ENCODE measurements at places on chromosomes 6 and 20. TPM values are rescaled to one million over a fixed set of nuclear protein-coding genes. Genes with fewer than 3 reads are reported as not detected.

RIPOR3 gene
- 0.69 TPM for total RNA-seq

DNA sequence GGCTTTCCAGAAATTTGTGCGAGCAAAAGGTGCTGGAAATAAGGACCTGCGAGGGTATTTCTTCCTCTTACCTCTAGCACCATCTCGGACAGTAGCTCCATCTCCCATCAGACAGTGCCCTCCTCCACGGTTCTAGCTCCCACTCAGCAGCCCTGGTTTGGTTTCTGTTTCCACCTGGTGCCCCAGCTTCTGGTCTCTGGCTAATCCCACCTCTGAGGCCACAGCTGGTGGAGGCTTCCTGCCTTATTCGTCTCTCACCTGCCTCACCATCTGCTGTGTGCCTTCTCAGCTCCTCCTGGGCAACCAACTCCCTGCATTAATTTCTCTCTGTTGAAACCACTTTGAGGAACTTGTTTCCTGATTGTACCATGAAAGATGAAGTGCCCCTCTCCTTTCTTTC lies 162.4 kb upstream of the CDYL start:
- no peak overlapping the region for H3K27ac ChIP-seq
- no peaks in the 10 kb centered on the region for H3K36me3 ChIP-seq
- H3K4me3 ChIP-seq, result no peak overlapping the region
- no peaks in the 10 kb centered on the region for H3K27me3 ChIP-seq
- DNase-seq, result no peak
- H3K4me1 ChIP-seq, result no peaks in the 10 kb centered on the region

GRCh38 chr20:8940326-8940725 lies 128.6 kb upstream of the PLCB4 start:
- H3K27me3 ChIP-seq, result no peaks in the 10 kb centered on the region
- H3K4me1 ChIP-seq, result no peaks in the 10 kb centered on the region
- H3K27ac ChIP-seq, result no peak overlapping the region

DNA sequence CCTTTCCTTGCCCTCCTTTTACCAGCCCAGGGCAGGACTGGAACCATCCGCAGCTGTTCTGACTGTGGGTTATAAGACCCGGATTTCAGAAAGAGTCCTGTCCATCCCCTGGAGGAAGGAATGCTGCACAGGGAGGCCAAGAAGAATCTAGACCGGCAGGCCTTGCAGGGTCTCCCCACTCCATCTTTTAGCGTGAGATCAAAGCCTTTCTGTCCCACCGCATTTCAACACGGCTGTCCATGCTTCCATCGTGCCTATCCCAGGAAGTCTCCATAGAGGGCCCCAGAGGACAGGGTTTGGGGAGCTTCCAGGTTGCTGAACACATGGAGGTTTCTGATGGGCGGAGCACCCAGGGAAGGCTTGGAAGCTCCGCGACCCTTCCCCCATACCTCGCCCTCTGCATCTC lies 79.3 kb upstream of the AGPAT4 start:
- H3K27ac ChIP-seq, result no peak overlapping the region
- no peaks in the 10 kb centered on the region for H3K4me1 ChIP-seq
- H3K27me3 ChIP-seq, result no peaks in the 10 kb centered on the region
- no peak overlapping the region for H3K4me3 ChIP-seq
- H3K36me3 ChIP-seq, result no peaks in the 10 kb centered on the region
- no peak for DNase-seq

GRCh38 chr6:105550955-105551620 lies 148.2 kb upstream of the PREP start:
- no peak overlapping the region for H3K4me3 ChIP-seq
- H3K27me3 ChIP-seq, result no peaks in the 10 kb centered on the region
- no peak overlapping the region for H3K27ac ChIP-seq
- no peaks in the 10 kb centered on the region for H3K36me3 ChIP-seq
- H3K4me1 ChIP-seq, result no peaks in the 10 kb centered on the region

GRCh38 chr6:92559611-92560010 lies 859.7 kb downstream of the EPHA7 start:
- H3K27me3 ChIP-seq, result no peaks in the 10 kb centered on the region
- H3K4me1 ChIP-seq, result no peaks in the 10 kb centered on the region
- DNase-seq, result no peak
- no peaks in the 10 kb centered on the region for H3K36me3 ChIP-seq

NKX2-2 gene
- total RNA-seq, result not detected

GRCh38 chr20:2005831-2006426 lies 12.1 kb upstream of the PDYN start:
- no peak overlapping the region for H3K27ac ChIP-seq
- H3K4me1 ChIP-seq, result no peaks in the 10 kb centered on the region
- no peaks in the 10 kb centered on the region for H3K36me3 ChIP-seq
- H3K4me3 ChIP-seq, result no peak overlapping the region
